ENCODE measurements at places on chromosomes 2 and 18.

GRCh38 chr2:98869870-98870269, 66.2 kb downstream of the CRACDL start:
- peak; percentile 96 for DNase-seq

DNA sequence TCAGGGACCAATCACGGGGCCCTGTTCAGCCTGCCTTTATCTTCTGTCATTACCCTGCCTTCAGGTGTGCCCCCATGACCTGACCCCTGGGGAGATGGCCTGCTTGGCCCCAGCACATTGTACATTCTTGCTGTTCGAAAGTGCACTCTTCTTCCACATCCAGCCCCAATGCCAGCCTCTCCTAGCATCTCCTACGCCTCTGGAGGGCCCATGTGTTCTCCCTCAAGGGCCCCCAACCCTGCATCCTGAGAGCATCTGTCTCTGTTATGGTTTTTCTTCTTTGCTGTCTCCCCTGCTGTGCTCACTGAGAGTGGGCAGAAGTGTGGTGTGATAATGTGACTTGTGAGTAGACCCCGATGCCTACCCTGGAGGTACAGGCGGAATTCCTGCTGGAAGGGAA, 41.5 kb upstream of the OTOS start:
- DNase-seq: no peak

GRCh38 chr2:232234922-232235615, 143.5 kb upstream of the ALPP start:
- DNase-seq: no peak

DNA sequence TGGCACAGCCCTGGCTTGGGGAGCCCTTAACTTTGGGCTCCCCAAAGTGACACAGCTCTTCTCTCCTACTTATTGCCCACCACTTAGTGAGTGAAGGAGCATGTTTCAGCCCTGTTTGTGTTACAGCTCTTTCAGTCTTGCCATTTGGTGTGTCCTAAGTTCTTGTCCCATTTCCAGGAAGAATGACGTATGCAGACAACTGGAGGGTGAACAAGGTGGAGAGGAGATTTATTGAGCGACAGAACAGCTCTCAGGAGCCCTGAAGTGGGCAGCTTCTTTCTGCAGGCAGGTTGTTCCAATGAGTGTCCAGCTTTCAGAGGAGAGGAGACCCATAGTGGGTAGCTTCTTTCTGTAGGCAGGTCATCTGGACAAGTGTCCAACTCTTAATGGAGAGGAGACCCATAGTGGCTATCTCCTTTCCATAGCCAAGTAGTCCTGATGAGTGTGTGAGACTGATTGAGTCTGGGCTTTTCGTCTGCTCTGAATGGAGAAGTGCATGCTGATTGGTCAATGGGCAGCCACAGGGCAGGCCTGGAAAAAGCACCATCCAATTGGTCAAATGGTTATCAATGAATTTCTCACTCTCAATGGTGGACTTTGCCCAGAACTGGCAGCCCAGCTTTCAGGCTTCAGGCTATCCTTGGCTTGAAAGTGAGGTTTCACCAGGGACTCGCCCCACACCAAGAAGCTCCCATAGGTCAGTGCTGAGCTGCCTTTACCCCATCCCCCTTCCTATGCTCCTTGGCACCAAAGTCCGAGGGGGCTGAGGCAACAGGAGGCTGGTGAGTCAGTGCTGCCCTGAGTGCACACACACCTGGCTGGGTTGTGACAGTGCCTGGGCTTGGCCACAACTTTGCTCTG, 688.2 kb downstream of the NYAP2 start:
- no peak for DNase-seq

DNA sequence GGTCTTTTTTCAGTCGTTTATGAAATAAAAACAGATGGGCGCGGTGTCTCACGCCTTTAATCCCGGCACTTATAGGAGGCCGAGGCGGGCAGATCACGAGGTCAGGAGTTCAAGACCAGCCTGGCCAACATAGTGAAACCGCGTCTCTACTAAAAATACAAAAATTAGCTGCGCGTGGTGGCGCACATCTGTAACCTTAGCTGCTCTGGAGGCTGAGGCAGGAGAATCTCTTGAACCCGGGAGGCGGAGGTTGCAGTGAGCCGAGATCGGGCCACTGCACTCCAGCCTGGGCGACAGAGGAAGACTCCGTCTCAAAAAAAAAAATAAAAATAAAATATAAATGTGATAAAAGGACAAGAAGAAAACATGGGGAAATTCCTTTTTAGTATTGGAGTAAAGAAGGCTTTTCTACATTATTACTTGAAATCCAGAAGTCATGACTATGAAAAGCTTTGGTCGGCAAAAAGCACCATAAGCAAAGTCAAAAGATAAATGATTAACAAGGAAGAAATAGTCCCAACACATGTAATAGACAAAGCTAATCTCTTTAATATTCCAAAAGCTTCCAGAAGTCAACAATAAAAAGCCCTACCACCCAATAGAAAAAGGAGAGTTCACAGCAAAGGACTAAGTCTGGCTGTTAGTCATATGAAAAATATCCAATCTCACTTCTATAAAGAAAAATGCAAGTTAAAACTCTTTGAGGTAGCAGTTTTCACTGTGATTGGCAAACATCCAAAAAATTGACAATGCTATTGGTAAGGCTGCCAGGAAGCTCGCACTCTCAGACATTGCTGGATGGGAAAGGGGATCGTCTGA, 1.4 kb upstream of the FAM168B start:
- no peak for DNase-seq

GRCh38 chr2:148756292-148756975, 111.9 kb downstream of the EPC2 start:
- DNase-seq: no peak

GRCh38 chr2:32011485-32011960, 715 bp upstream of the MEMO1 start:
- DNase-seq: no peak

- DNase-seq: no peak
Measured at GRCh38 chr2:44705356-44705755, 236.1 kb upstream of the SIX3 start.

- DNase-seq: no peak
Measured at GRCh38 chr2:42799881-42800280, 7.5 kb upstream of the HAAO start.

DNA sequence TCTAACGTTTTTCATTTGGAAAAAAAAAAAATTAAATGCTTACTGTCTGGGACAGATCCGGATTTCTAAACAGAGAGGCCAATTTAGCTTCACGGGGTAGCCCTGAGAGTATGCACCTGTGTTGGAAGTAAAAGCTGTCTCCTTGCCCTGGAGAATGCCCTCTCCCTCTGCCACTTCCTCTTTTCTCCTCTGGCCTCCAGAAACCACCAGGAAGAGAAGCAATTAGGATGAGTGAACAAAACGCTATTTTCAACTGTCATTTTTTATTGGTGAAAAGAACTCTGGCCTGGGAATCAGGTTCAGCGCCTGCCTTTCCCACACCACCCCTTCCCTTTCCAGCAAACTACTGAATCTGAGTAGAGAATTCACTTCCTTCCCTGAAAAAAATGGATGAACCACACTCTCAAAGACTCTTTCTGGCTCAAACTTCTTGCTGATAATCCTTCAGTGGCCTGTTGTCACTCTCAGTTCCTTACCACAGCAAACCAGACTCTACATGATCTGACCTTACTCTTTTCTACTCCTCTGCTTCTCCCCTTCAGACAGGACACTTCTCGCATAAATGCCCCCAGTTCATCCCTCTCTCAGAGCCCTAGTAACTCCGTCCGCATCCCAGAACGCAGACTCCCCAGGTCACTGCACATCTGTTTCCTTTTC, 29.8 kb downstream of the KLF7 start:
- no peak for DNase-seq

DNA sequence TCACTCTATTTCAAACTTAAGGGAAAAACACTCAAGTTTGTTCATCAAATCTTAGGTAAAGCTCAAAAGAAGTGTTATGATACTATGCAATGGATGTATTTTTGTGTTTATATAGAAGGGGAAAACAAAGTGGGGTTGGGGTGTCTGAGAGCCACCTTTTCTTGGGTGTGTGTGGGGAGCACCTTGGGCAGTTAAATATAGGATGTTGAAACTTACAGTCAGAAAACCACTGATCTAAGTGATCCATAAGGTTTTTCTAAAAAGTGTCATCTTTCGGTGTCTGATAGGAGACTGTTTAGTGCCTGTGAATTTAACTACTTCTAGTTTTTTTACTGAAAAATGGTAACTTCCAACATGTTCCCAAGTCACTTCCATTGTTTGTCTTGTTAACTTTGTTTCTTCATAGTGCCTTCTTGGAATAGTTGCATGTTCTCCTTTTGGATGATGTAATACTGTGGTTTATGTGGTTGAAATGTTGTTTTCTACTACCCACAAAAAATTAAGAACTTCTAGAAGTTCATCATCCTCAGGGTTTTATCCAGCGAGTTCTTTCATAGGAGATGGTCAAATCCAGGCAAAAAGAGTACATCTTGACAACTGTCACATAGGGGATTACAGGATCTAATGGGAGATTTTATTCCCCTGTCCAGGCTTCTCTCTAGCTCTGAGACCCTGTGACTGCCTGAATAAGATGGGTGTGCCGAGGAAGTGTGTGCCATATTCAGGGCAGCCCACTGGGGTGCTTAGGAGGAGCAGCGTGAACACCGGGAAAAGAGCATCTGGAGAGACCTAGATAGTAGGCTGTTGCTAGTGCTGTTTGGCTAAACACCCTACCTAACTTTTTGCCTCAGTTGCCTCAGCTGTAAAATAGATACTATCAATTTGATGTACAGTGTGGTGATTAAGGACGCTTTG, 46.2 kb downstream of the CAB39 start:
- DNase-seq: no peak

- no peak for DNase-seq
Measured at GRCh38 chr2:186460465-186460864, 25.6 kb upstream of the ZC3H15 start.

Data from thyroid gland (tissue), 4 donors.